Fibroblast of the aortic adventitia (primary cell): ENCODE measurements at places on chromosomes 6 and 20.

DNA sequence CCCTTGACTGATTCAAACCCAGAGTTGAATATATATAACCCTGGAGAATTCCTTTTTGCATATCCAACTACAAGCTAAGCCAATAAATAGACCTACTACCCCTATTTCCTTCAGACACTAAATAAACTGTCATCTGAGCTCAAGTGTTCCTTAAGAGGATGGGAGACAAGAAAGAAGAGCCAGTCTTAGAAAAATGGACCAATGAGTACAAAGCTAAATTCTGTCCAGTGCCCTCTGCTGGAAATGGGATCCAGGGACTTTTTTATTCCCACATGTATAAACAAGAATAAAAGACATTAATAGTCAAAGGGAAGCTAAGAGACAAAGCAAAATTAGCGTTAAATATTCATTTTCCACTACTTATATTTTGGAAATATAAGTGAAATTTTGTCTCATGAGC, 4.8 kb downstream of the PPP1R10 start:
- peak; percentile 60 for DNase-seq

- DNase-seq: no peak
These were observed 692.8 kb downstream of the EPM2A start for GRCh38 chr6:145042559-145042958.

DNA sequence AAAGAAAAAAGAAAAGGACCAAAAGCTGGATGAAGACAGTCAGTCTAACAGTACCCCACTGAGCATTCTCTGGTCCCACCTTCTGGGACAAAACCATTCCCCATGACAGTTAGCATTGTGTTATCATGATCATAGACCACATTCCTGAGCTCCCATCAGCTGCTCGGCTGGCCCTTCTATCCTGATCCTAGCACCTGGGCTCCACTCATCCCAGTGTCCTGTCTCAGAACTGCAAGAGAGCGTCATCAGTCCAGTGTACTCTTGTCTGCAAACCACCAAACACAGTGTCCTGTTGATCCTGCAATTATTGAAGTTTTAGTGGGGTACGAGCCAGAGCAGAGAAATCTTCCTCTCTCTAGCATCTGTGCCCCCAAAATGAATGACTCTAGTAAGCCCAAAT, 16.0 kb upstream of the TAAR1 start:
- no peak for DNase-seq

DNA sequence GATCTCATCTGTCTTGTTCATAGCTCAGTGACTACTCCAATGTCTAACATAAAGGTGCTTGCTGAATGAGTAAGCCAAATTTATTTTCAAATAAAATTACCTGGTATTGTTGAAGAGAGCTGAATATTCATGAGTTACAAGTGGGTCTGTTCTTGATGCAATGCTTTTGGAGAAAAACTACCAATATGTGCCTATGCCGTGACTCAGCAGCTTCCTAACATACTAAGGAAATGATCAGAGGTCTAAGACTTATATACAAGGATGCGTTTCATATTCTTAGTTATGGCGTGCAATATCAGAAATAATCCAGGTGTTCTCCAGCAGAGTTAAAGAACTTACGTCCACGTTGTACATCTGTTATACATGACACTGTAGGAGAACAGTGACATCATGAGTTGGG, 5.1 kb downstream of the FAM120B start:
- no peak for DNase-seq

GRCh38 chr6:12592634-12593033, 123.9 kb upstream of the PHACTR1 start:
- DNase-seq: no peak
